ENCODE measurements at places on chromosomes 3 and 15.

GRCh38 chr3:119809249-119810017 lies 27.5 kb downstream of the NR1I2 start:
- DNase-seq: peak; percentile 2

DNA sequence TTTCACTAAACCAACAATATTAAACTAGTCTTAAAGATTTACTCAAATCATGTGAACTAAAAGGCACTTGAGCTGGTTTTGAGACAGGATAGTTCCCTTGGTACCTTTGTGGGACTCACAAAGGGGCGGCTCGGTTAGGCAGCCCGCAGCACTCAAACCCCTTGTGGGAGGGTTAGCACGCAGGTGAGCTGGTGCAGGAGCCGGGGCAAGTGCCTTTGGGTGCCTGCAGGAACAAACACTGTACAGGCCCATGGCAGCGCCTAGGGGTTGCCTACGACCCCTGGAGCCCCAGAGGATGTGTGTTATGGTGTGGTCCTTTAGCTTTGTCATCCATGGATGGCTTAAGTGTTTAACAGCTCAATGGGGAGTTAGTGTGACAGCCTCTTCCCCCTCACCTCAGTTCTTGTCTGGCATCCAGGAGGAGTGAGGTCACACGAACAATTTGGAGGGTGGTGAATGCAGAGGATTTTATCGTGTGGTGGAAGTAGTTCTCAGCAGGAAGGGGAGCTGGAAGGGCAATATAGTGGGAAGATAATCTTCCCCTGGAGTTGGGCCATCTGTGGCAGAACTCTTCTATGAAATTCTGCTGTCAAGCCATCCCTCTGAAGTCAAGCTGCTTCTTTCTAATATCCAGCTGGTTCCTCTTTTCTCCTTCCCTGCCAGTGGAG lies 470.9 kb downstream of the RBMS3 start:
- no peak for DNase-seq

DNA sequence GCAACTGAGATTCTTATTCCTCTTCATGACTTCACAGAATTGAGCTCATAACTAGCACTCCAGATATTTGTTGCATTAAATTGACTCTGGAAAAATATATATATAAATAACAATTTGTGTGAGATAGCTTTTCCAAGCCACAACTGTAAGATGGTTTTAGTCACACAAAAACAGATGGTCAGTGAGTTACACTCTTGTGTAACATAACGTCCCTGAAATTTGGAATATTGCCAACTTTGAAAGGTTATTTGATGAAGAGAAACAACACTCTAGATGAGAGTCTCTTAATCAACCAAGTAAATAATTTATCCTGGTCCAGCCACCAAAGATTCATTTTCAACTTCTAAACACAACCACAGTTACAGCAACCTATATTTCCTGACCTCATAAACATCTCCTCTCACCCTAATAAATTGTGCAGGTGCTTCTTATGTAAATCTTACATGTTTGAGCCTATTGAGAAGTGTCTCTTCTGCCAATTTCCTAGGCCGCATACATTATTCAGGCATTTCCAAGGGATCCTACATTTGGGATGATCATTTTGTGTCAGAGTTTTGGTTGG lies 84.9 kb upstream of the ACP3 start:
- no peak for DNase-seq

DNA sequence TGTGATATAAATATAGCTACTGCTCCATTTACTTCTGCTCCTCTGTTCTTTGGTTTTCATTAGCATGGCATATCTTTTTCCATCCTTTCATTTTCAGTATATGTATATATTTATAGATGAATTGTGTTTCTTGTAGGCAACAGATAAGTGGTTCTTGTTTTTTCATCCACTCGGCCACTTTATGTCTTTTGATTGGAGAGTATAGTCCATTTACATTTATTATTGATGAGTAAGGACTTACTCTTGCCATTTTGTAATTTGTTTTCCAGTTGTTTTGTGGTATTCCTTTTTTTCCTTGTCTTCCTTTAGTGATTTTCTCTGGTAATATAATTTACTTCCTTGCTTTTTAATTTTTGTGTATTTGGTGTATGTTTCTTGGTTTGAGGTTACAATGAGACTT lies 26.8 kb upstream of the COPB2 start:
- DNase-seq: no peak

- no peak for DNase-seq
Observed at GRCh38 chr3:195801251-195802183, 10.2 kb downstream of the MUC4 start.

- DNase-seq: no peak
Observed at GRCh38 chr15:79094611-79095021, 4.0 kb upstream of the RASGRF1 start.

DNA sequence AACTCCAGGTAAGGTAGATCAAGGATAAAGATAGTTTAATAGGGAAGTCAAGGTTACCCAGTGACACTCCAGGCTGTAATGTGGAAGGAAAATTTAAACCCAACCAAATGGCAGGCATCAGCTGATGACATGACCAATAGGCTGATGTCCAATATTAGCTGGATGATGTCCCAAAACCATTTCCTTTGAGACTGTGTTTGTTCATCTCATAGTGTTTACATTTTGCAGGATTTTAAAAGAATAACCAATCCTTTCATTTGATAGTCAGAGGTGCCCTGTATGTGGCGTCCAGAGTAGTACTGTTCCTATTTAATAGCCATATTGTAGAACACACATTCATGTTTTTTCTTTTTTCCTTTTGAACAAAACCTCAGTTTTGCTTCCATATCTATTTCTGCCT lies 23.3 kb upstream of the TMEM158 start:
- no peak for DNase-seq

DNA sequence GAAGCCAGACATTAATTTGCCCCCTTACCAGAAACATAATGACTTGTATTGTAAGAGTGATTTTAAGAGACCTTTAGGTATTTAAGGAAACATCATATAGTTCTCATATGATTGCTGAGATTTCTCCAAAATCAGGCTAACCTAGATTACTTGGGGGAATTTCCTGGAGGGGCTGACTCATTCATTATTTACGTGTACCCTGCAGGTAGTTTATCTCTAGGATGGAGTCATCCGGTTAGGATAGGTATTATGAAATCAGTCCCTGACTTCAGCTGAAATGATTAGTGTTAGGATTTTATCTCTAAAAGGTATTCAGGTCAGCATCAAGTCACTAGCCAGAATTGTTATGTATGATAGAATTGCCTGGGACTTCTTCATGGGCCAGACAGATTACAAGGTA lies 97.5 kb downstream of the TCF12 start:
- DNase-seq: no peak

DNA sequence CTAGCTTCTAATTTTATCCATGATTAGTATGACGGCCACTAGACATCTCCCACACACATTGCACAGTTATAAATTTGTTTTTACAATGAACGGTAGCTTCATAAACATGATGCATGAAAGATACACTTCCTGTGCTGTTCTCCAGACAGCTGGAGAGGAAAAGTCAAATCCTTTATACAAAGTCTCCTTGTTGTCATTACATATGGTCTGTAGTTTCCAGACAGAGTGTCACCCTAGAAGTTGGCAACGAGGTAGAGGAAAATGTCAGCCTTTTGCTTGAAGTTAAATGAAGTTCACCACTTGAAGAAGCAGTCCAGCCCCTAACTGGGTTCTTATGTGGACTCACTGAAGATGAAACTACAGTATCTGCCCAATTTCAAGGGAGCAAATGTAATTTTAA lies 253.0 kb upstream of the P2RY1 start:
- no peak for DNase-seq

DNA sequence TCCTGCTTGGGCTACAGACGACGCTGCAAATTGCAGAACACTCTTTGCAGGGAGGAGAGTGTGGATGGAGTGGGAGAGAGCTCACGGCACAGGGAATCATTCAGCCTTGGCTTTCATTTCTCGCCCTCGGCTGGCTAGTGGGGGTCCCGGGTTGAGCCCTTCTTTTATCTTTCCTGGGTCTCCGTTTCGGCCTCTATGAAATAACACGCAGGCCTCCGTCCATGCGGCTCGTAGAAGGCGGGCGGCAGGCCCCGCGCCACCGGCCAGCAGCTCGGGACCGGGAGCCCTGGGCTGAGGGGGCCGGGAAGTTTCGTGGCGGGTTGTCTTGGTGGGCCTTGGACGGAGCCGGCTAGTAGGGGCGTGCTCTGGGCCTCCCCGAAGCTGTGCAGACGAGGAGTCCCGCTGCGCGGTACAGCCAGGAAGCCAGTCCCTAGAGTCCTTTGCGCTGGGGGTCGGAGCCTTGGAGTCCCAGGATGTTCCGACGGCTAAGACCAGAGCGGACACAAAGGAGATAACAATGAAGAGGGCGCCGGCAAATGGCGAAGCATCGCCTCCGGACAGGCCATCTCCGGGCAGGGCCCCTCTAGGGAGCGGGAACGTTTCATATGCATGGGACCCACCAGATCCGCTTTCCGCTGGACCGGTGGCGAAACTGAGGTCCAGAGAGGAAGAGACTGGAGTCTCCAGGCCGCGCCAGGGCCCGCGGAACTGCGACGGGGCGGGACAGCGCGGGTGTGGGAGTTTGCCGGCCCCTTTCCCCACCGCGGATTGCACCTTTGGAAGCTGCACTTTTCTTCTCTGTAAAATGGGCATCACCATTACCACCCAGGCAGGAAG lies 4.3 kb downstream of the RNU6-1 start:
- DNase-seq: peak; percentile 20

- no peak for DNase-seq
Observed at GRCh38 chr3:126524429-126524988, 554 bp downstream of the CHST13 start.

- no peak for DNase-seq
Observed at GRCh38 chr3:5767304-5767703, 579.8 kb downstream of the EDEM1 start.

GRCh38 chr3:192170031-192170430 lies 557.3 kb downstream of the FGF12 start:
- no peak for DNase-seq

- no peak for DNase-seq
Observed at GRCh38 chr3:3919316-3919715, 120.1 kb downstream of the LRRN1 start.

DNA sequence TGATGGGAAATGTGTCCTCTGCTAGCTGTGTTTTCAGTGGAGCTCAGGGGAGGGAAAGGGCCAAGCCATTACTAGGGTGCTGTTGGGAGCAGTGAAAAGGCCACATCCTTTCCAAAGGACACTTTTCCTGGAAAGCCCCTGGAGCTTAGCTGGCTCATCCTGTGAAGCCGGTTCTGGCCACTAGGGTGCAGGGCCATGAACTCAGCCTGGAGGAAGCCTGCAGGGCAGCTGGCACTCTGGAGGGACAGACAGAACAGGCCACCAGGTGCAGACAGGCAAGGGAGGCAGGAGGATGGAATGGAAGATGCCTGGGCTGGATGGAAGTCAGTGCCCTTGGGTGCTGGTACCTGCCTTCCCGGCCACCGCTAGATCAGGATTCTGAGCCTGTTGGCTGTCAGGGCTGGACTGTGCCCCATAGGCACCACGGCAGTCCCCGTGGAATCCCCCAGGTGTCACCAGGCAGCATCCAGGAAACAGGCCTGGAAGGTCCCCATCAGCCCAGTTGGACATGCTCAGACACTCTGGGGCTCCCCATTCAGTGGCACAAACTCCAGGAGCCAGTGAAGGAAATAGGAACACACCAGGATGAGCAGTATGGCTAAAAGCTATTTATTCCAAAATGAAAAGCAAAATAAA lies 76.2 kb upstream of the C2CD4B start:
- DNase-seq: no peak

DNA sequence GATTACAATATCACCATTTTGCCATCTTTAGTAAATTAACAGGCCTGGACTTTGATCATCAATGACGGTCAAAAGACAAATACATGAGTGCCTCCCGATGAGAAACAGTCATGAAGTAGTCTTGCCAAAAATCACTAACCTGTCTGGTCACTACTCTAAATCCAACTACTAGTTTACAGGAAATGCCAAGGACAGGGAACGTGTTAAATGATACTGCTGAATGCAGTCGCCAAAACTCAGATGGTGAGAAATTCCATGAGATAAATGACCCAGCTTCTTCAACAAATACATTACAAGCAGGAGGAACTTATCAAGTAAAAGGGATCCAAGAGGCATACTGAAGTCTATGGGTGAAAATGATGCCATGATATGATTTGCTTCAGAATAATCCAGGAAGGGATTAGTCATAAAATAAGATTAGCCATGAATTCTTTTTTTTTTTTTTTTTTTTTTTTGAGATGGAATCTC lies 35.8 kb upstream of the ATP13A3 start:
- no peak for DNase-seq

- peak; percentile 7 for DNase-seq
Observed at GRCh38 chr3:190169877-190170276, 49.2 kb upstream of the P3H2 start.

DNA sequence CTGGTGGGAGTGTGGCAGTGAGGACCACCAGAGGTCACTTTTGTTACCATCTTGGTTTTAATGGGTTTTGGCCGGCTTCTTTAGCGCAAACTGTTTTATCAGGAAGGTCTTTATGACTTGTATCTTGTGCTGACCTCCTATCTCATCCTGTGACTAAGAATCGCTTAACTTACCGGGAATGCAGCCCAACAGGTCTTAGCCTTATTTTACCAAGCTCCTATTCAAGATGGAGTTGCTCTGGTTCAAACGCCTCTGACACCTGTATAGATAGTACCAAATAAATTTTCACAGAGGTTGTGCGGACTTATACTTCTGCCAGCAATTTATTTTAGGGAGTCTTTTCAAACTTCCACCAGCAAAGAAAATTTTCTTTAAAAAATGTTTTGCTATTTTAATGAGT lies 13.6 kb upstream of the SLCO3A1 start:
- no peak for DNase-seq

GRCh38 chr15:55820043-55820442 lies 77.1 kb upstream of the PRTG start:
- no peak for DNase-seq

- DNase-seq: no peak
Observed at GRCh38 chr15:90402223-90402622, 14.2 kb downstream of the IQGAP1 start.

DNA sequence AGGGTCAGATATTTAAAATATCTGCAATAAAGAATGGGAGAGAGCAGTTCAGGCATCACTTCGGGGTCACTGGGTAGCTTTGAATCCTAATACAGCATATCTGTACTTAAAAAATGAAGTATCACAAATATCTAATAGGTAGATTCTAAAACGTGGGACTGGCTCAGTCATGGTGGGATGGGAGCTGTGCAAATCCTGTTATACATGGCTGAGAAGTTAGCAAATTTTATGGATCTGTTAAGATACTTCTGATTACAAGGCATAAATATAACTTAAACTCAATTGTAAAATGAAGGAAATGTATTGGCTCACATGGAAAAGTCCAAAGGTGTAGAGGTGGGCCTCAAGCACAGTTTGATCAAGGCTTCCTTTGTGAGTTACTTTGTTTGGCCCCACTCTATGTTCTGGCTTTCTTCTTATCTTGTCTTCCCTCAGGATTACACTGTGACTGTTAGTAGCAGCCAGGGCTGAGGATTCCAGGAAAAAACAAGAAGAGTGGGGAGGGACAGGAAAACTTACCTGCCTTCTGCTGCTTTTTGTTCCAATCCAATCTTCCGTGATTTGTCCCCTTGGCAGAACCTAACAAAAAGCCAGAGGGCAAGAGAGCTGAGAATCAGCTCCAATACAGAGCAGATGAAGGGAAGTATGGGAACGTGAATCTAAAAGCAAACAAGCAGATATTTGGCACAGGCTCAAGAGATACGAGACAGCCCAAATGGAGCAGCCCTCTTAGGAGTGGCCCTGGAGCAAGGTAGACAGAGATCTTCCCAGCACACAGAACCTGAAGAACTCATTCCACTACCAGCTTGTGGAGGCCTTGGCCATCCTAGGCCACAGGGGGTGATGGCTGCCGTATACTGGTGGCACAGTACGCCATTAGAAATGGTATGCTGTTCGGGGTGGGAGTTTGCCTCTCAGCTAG lies 10.9 kb downstream of the PAQR9 start:
- DNase-seq: no peak
